Thoracic aorta (tissue), 2 donors: ENCODE measurements at places on chromosomes 11 and 22. TPM values are rescaled to one million over a fixed set of nuclear protein-coding genes. Genes with fewer than 3 reads are reported as not detected.

Gene DUSP8
- total RNA-seq: 7.6 TPM

Gene HORMAD2
- total RNA-seq: not detected

Gene TAF6L
- 22.2 TPM for total RNA-seq

Gene DDI1
- total RNA-seq: not detected

Gene CCDC87
- not detected for total RNA-seq

GRCh38 chr11:94528551-94528950 lies 15.2 kb upstream of the FUT4 start:
- no peak for DNase-seq
- no peaks in the 10 kb centered on the region for H3K36me3 ChIP-seq
- no peak overlapping the region for H3K4me3 ChIP-seq
- H3K27ac ChIP-seq: no peak overlapping the region
- no peaks in the 10 kb centered on the region for H3K27me3 ChIP-seq

DNA sequence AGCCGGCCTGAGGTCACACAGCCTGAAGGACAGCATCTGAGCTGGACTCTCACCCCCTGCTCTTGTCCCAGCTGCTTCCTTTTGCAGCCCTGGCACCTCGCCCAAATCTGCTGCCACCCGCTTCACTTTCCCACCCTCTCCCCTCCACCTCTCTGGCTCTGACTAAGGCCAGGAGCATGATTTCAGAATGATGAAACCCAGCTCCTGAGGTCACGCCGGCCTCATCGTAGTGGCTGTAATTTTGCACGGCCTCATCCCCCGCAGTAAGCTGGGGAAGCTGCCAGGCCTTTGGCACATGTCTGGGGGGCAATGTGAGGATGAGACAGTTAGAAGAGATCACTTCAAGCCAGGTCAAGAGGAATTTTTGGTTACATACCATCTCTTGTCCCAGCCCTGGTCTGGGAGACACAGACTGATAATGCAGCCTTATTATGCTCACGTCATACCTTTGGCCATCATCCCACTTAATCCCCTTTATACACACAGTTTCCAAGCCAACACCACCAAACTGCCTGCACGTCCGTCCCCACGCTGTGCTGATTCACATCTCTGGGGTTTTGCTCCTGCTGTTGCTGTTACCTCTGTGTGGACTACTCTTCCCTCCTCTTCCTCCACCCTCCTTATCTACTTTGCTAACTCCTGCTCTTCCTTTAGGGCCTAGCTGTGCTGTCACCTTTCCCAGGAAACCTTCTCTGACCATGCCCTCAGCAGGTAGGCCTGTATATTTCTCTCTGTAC lies 58.1 kb downstream of the CHRDL2 start:
- no peaks in the 10 kb centered on the region for H3K27me3 ChIP-seq
- DNase-seq: peak; percentile 64
- no peak overlapping the region for H3K4me3 ChIP-seq

GRCh38 chr11:61854966-61855714 lies 27.0 kb downstream of the FADS2 start:
- H3K36me3 ChIP-seq: peaks cover 38% of the 10 kb centered on the region
- H3K4me3 ChIP-seq: no peak overlapping the region
- no peak overlapping the region for H3K27ac ChIP-seq
- peaks cover 24% of the 10 kb centered on the region for H3K4me1 ChIP-seq
- H3K27me3 ChIP-seq: no peaks in the 10 kb centered on the region
- DNase-seq: no peak

GRCh38 chr22:38348751-38349496 lies 31.7 kb upstream of the CSNK1E start:
- H3K27ac ChIP-seq: no peak overlapping the region
- no peaks in the 10 kb centered on the region for H3K36me3 ChIP-seq
- no peaks in the 10 kb centered on the region for H3K27me3 ChIP-seq
- DNase-seq: no peak
- H3K4me1 ChIP-seq: no peaks in the 10 kb centered on the region

DNA sequence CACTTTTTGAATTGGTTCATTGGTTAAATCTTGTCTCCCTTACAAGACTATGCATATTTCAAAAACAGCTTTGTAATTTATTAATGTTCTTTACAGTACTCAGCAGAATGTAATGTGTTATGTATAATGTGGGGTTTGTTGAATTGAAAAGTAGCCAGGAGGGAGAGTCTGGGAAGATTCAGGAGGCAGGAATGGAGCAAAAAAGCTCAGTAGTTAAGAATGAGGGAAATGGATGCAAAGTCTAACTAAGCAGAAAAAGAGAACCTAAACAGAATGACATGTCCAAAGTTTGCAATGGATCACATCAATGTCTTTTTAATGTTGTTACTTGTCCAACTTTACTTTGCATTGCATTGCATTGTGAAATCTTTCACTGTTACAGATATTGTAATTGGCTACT lies 86.5 kb upstream of the CARD18 start:
- DNase-seq: no peak
- H3K4me3 ChIP-seq: no peak overlapping the region
- no peaks in the 10 kb centered on the region for H3K27me3 ChIP-seq
- H3K27ac ChIP-seq: no peak overlapping the region

- H3K27me3 ChIP-seq: no peaks in the 10 kb centered on the region
- H3K4me1 ChIP-seq: no peaks in the 10 kb centered on the region
- no peaks in the 10 kb centered on the region for H3K36me3 ChIP-seq
- no peak overlapping the region for H3K27ac ChIP-seq
- DNase-seq: no peak
- H3K4me3 ChIP-seq: no peak overlapping the region
Measured at GRCh38 chr22:30038219-30038618, 42.0 kb upstream of the HORMAD2 start.

- H3K4me1 ChIP-seq: no peaks in the 10 kb centered on the region
Measured at GRCh38 chr11:2409126-2409525, 8.6 kb downstream of the TSSC4 start.

GRCh38 chr11:95863486-95864140 lies 60.3 kb downstream of the MTMR2 start:
- no peaks in the 10 kb centered on the region for H3K27me3 ChIP-seq
- no peak for DNase-seq
- no peak overlapping the region for H3K4me3 ChIP-seq
- no peaks in the 10 kb centered on the region for H3K4me1 ChIP-seq
- peaks cover 12% of the 10 kb centered on the region for H3K36me3 ChIP-seq
